ENCODE measurements at places on chromosomes 1 and 21. TPM values are rescaled to one million over a fixed set of nuclear protein-coding genes. Genes with fewer than 3 reads are reported as not detected.

- DNase-seq = no peak
Measured at GRCh38 chr21:26490771-26491170, 82.3 kb downstream of the CYYR1 start.

- peak; percentile 37 for DNase-seq
Measured at GRCh38 chr1:6634371-6635052, 9.8 kb downstream of the THAP3 start.

- no peak for DNase-seq
Measured at GRCh38 chr1:10726355-10726754, 70.1 kb downstream of the CASZ1 start.

GRCh38 chr1:41175546-41175945 is 66.6 kb downstream of the SCMH1 start:
- no peak for DNase-seq

- no peak for DNase-seq
Measured at GRCh38 chr1:204125759-204126351, 26.0 kb downstream of the ETNK2 start.

GRCh38 chr1:235712812-235713211 is 63.2 kb upstream of the GNG4 start:
- no peak for DNase-seq

FMO1 gene
- polyA plus RNA-seq = 7.0 TPM
